ENCODE measurements at places on chromosomes 12 and 14.

DNA sequence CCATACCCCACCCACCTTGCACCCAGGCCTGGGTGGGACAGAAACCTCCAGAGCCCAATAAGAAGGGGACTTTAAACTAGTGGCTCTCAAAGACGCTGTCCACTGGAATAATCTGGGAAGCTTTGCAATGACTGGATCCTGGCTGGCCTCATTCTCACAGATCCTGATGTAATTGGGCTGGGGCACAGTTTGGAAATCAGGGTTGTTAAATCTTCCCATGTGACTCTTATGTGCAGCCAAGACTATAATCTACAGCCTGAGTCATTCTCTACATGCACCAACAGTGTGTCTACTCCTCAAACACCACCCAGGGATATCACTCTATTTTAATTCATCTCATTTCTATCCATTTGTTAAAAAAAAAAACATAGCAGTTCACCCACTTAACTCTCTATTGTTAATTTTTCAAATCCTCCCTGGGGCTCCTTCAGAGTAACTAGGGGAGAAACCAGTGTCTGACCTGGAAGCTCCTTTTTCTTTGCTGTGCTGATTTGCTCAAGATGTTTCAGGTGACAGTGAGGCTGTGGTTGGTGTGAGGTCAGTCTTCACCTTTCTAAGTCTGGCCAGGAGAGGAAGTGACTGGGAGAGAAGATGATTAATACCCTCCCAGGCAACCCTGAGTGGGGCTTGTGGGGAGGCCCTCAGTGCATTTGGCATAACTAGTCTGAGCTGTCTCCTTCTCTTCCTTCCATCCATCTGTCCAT is 211.6 kb upstream of the SFSWAP start:
- DNase-seq, result no peak

DNA sequence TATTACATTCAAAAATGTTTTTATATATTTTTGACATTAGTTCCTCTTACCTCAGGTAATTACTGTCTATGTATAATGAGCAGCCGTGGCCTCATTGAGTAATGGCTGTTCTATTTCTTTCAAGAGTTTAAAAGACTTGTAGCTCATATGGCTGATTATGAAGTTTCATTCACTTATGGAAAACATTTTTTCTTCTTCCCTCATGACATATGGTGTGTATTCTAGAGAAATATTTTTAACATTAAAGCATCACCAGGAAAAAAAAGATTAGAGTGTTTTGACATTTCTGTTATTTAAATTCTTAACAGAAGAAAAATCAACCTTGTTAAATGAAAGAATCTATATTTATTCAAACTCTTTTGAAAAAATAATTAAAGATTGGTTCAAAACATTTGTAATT is 422.4 kb downstream of the TMEM117 start:
- no peak for DNase-seq

DNA sequence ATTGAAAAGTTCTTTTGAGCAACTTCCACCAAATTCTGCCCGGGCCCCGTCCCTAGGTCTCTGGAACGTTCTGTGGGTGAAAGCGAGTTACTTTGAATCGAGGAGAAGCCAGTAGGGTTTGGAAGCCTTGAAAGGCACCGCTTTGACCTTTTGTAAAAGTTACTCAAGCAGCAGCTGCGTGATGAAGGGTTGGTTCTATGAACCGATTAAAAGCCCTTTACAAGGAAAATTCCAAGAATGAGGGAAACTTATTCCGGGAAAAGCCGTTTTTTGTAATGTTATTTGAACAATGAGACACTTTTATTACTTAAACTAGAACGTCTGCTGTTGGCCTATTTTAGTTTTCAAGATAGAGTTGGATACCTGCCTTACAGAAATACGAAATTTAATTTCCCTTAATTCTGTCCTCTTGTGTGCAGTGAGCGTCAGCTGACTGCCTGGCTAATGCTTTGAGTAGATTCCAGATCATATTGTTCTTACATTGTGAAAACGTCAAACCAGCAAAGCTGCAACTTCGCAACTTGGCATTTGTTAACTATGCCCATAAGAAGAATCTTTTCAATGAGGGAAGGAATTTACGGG is 906 bp downstream of the LARP4 start:
- DNase-seq, result no peak

DNA sequence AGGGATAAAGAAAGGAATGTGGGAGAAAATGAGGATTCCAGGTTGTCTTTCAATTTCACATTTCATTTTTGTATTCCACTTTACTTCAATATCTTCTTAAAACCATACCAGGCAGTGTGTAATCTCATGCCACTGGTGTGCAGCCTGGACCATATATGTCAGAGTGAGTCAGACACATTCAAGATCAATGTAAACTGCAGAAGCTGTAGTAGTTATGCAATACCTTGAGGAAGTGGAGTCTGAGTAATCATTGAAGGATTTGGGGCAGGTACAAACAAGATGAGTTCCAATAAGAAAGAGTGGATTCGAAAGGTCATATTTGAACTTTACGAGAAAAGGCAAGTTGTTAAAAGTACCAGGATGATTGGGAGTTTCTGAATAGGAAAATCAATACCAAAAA is 14.1 kb downstream of the PLCZ1 start:
- no peak for DNase-seq

DNA sequence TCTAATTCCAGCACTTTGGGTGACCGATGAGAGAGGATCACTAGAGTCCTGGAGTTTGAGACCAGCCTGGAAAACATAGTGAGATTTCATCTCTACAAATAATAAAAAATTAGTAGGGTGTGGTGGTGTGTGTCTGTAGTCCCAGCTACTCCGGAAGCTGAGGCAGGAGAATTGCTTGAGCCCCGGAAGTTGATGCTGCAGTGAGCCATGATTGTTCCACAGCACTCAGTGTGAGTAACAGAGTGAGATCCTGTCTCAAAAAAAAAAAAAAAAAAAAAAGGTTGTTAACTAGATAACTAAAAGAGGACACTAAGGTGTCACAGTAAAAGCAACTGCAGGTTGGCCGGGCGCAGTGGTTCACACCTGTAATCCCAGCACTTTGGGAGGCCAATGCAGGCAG is 121.3 kb upstream of the MAX start:
- DNase-seq, result no peak

- no peak for DNase-seq
Observed at GRCh38 chr14:56085471-56085870, 32.7 kb upstream of the PELI2 start.

DNA sequence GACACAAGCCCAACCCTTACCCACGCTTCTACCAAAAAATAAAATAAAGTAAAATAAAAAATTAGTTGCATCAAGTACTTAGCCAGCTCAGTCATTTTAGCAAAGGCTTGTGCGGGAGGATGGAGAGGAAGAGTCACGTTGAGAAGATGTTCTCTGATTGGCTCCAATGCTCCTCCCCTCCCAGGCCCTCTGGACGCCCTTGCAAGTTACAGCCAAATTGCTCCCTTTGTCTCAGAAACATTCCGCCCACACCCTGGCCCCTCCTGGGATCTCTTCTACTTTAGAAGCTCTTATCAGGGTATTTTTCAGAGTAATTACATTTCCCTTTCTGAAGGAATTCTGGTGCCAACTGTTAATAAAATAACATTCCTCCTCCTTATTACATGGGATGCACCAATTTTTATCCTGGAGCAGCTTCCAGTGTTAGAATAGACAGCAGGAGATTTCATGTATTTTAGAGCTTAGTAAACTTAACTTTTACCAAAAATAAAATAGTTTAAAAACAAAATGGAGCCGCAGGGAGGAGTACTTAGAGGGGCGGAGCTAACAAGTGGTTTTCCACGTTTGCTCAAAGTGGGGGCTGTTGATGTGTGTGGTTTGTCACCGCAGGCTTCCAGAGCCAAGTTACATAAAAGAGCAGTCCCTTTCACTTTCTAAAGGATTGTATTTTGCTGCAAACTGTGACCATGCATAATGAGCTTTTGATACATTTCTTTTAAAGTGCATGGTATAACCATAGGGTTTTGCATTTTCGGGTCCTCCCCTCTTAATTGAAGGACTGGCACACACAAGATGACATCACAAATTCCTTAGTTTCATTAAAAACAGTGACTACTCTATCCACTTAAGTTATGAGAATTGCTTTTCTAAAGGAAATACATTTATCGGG is 71.7 kb upstream of the RAP1B start:
- no peak for DNase-seq

DNA sequence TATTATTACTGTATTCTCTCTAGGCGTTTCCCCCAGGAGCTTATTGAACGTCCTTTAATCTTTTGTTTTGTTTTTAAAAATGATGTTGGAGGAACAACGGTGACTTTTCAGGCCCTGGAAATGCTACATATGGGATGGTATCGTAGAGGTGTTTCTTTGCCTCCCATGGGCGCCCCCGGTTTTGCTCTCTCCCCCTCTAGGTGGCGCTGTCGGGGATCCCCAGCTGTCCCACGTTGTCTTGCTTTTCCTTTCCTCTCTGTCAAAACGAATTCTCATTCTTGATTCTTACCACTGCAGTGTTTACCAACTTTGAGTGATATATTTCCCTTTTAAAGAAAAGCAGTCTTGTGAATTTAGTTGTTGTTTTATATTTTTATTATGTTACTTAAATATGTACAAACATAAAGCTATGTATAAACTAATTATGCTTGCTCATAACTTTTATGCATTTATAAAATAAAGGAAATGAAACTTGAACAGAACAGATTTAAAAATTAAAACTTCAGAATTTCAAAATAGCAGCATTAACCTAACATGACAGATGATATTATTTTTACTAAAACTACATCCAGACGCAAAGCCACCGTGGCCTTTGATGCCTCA is 171.9 kb downstream of the RGS6 start:
- peak; percentile 1 for DNase-seq

DNA sequence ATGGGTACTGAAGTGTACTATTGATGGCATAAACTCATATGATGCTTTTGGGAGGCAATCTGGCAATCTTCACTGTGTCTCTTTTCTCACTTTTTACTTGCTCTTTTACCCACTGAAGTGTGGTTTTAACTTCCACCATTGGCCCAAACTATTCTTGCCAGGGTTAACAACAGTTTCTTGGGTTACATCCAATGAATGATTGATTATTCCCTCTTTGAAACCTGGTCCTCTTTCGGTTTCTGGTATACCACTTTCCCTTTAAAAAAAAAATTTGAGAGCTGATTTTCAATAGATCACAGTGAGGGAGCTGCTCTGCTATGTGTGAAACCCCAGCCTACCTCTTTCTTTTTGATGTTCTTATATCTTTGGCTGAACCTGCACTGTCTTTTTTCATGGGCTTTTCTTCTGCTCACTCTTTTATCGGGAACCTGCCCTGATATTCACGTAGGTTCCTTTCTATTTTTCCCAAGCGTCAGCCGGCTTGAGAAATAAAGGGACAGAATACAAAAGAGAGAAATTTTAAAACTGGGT is 56.1 kb upstream of the OR4E1 start:
- no peak for DNase-seq

GRCh38 chr12:116710370-116711150 is 27.3 kb downstream of the SPRING1 start:
- DNase-seq, result no peak

- no peak for DNase-seq
Observed at GRCh38 chr12:94165670-94166364, 17.4 kb downstream of the PLXNC1 start.

GRCh38 chr12:18681818-18682217 is 56.0 kb downstream of the PLCZ1 start:
- DNase-seq, result no peak

DNA sequence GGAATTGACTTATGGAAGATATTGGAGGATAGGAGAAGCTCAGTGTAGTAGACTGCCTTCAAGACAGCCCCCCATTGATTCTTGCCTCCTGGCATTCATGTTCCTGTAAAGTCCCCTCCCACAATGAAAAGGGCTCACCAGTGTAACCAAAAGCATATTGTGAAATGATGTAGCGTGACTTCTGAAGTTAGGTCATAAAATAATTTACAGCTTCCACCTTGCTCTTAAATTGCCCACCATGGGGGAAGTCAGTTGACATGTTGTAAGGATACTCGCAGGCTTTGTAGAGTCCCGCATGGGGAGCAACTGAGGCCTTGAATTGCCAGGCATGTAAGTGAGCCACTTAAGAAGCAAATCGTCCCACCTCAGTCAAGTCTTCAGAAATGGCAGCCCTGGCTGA is 25.1 kb downstream of the GTSF1 start:
- no peak for DNase-seq

- no peak for DNase-seq
Observed at GRCh38 chr12:100753837-100754236, 40.7 kb upstream of the ANO4 start.

GRCh38 chr12:82723093-82723492 is 36.4 kb downstream of the TMTC2 start:
- DNase-seq, result no peak

DNA sequence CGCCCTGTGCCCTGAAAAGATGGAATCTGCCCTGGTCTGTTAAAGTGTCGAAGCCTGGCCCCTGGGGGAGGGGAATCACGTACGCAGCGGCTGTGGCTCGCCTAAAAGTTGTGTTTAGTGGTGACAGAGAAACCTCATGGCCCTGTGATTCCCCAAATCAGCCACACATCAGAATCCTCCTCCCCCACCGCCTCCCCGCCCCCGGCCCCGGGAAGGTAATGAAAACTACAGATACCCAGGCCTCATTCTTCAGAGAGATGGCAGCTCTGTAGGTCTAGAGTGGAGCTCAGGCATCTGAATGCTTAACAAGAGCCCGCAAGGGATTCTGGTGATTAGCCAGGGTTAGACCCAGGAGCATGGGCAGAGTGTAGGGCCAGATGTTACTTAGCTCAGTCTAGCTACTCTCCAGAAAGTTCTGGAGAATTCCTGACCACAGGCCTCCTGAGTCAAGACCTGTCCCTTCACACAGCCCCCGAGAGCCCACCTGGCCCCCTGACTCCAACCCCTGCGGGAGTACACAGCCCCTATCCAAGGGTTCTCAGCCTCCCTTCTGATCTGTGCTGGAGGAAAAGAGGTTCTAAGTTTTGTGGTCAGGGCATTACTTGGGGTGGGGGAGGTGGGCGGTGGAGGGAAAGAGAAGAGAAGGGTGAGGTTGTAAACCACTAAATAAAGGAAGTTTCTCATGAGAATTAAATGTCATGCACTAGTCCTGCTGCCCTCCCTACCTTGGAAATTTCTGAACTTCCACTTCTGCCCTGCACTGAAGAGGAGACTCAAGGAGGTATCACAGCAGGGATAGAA is 114.8 kb downstream of the PLXNC1 start:
- DNase-seq, result peak; percentile 24

DNA sequence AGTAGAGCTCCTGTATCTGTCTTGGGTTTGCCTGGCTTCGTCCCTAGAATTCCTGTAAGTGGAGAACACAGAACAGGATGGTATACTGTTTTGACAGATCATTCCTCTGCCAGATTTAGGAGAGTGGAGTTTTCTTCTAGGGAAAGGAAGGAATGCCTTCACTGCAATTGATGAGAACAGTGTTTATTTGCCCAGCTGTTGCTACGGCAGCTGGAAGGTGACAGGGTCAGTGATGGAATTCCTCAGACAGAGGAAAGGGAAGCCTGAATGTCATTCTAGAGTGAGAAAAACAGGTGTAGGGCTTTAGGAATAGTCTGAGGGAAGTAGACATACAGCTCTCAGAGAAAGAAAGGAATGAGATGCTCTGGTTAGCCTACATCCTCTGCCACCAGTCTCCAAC is 11.7 kb downstream of the CSRNP2 start:
- DNase-seq, result no peak

- DNase-seq, result no peak
Observed at GRCh38 chr12:105444653-105445102, 114.2 kb downstream of the C12orf75 start.

Data from activated CD8-positive, alpha-beta memory T cell treated with anti-CD3 and anti-CD28 coated beads for 1 hour (primary cell).